Lower lobe of right lung (tissue), 2 donors: ENCODE measurements at places on chromosomes 16 and 17. TPM values are rescaled to one million over a fixed set of nuclear protein-coding genes. Genes with fewer than 3 reads are reported as not detected.

Gene CHST4
- 0.27 TPM for total RNA-seq

Gene HERPUD1
- total RNA-seq, result 174 TPM

Gene ERN2
- 4.9 TPM for total RNA-seq

Gene CHST5
- 0.62 TPM for total RNA-seq

Gene KRTAP1-1
- total RNA-seq, result not detected

Gene PRAC1
- not detected for total RNA-seq

Gene TOP2A
- total RNA-seq, result 6.7 TPM

Gene TMEM238L
- not detected for total RNA-seq

Gene MYH2
- 0.06 TPM for total RNA-seq

Gene RND2
- total RNA-seq, result 0.53 TPM

Gene SHISA6
- 0.44 TPM for total RNA-seq

Gene NLE1
- 9.0 TPM for total RNA-seq

Gene LRRC37A
- total RNA-seq, result 3.3 TPM

Gene CA5A
- 0.06 TPM for total RNA-seq

Gene ABCA9
- 14.6 TPM for total RNA-seq

Gene PRDM7
- total RNA-seq, result not detected

Gene HP
- 66.8 TPM for total RNA-seq

Gene BAIAP3
- total RNA-seq, result 8.4 TPM

Gene GPR139
- total RNA-seq, result not detected

Gene CTRB2
- total RNA-seq, result 0.44 TPM

Gene RASD1
- total RNA-seq, result 24.6 TPM

Gene TUFM
- total RNA-seq, result 112 TPM

Gene DOK4
- total RNA-seq, result 57.3 TPM

Gene EVI2A
- total RNA-seq, result 45.2 TPM

Gene PHB1
- total RNA-seq, result 113 TPM

Gene ARL5C
- not detected for total RNA-seq

Gene TBC1D3E
- total RNA-seq, result not detected

Gene C17orf100
- 1.9 TPM for total RNA-seq

Gene GPR142
- not detected for total RNA-seq

Gene PIK3R5
- total RNA-seq, result 44.0 TPM

Gene CCL3
- total RNA-seq, result 8.5 TPM

Gene ZP2
- total RNA-seq, result not detected

Gene CCL5
- 18.2 TPM for total RNA-seq

Gene DHRS7C
- total RNA-seq, result not detected

Gene CTRB1
- total RNA-seq, result not detected

Gene CD7
- total RNA-seq, result 7.1 TPM

Gene WSCD1
- 3.6 TPM for total RNA-seq

Gene SPHK1
- total RNA-seq, result 8.2 TPM

Gene TSPOAP1
- 20.2 TPM for total RNA-seq

Gene TBC1D3C
- 0.38 TPM for total RNA-seq

Gene SLC2A4
- 1.1 TPM for total RNA-seq

Gene SLFN12L
- total RNA-seq, result 4.0 TPM

Gene GP2
- 0.18 TPM for total RNA-seq
